ENCODE measurements at places on chromosomes 7 and 10. TPM values are rescaled to one million over a fixed set of nuclear protein-coding genes. Genes with fewer than 3 reads are reported as not detected.

DNA sequence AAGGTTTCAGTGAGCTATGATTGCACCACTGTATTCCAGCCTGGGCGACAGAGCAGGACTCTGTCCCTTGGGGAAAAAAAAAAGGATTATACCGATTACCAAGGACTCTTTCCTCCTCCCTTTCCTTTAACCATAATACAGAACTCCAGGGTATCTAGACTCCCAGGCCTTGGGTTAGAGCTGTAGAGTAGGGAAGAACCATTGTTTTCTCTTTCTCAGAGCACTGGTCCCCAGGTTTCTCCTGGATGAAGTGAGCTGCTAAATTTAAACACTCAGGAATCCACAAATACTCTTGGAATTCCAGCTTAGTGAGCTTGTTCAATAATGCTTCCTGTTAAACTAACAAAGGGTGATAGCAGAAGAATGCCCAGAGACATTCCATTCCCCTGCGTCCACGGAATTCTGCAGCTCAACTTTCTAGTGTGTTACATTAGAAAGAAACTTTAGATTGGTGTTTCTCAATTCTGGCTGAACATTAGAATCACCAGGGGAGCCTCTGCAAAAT is 14.6 kb upstream of the RPEL1 start:
- DNase-seq: no peak

DNA sequence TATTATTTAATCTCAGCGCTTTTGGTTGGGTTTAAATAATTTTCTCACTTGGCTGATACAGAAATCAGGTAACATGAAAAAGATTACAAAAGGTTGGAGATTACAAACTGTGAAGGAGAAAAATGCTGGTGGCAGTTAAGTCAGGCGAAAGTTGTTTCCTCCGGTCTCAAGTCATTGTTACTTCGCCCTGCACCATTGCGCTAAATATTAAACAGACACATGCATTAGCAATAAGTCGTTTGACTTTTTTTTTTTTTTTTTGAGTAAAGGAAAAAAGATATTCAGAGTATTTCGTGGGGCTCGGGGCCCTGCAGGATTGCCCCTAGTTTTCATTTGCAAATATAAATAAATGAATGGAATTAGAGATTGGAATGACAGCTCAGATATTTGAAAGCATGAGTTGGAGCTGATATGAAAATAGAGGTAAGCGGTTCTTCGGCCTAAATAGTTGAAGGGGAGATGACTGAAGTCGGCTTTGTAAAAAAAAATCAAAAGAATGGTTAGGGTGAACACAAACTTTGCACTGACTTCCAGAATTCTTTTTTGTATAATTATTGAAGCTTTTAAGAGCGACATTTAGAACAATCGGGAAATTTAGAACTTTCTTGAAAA is 914 bp downstream of the SDHAF3 start:
- DNase-seq: no peak

- DNase-seq: no peak
Measured at GRCh38 chr7:51706851-51707250, 390.2 kb upstream of the COBL start.

GRCh38 chr7:5334671-5335070 is 51.9 kb downstream of the SLC29A4 start:
- DNase-seq: no peak

DNA sequence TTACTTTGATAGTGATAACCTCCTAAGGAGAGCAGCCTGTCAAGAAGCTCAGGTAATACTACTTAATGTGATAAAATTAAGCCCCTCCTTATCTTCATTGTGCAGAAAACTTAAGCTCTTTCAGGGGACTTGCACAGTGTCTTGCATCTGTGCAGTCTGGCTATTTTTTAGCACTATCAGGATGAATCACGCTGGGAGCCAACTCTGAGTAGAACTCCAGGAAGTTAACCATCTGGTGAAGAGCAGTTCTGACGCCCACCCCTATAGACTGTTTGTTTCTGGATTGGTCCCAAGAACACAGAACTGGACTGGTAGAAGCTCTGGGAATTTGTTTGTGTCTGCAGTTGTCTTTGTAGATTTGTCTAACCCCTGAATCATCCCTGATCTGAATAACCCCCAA is 41.9 kb downstream of the AGK start:
- no peak for DNase-seq

GRCh38 chr7:73778801-73779389 is 8.8 kb upstream of the CLDN3 start:
- DNase-seq: peak; percentile 14

DNA sequence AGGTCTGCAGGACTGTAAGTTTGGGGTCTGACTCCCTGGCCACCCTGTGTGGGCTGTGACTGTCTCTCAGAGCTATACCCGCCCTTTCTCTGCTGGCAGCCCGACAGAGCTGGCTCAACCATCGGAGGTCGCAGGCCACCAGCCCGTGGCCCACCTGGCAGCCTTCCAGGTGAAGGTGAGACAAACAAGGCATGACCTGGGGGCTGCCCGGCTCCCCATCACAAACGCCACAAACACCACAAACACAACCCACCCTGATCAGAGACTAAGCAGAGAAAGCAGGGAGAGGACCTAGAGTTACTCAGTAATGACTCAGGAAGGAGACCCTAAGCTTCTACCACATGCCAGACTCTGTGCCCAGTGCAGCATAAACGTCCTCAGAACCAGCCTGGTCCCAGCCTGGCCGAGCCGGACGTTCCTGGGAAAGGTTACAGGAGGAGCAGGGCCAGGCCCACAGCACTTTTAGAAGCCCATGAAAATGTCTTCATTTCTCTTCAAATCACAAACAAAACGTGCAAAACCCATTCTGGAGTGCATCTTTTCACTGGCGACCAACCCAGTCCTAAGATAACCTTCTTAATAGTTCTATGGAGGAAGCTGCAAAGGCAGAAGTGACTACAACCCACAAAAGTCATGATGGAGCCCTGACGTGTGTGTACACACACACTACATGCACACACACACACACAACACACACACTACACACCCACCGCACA is 66.8 kb downstream of the MKI67 start:
- peak; percentile 59 for DNase-seq

DNA sequence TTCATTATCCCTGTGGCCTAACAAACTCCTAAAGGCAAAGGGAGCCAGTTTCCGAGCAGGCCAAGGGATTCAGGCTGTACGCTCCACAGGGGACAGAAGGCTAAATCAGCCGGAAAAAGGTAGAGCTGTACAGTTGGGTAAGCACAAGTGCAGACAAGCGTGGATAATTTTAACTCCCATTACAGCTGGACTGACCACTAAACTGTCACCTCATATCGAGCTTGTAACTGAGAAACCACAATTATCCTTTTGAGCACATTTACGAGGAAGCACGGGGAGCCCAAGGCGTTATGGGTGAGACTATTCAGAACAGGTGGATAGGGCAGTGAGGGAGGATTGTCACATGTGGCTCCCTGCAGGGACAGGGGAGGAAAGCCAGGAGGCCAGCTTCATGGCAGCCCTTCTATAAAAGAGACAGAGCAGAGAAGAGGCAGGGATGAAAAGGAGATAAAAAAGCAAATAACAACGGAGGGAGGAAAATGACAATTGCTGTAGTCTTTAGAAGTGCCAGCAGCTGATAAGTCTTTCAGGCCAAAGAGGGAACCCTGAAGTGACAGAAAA is 288.0 kb downstream of the FGFR2 start:
- DNase-seq: no peak

GRCh38 chr10:133458710-133459453 is 5.1 kb downstream of the SCART1 start:
- DNase-seq: no peak

GRCh38 chr7:33623267-33623666 is 282.1 kb upstream of the BMPER start:
- DNase-seq: no peak

DNA sequence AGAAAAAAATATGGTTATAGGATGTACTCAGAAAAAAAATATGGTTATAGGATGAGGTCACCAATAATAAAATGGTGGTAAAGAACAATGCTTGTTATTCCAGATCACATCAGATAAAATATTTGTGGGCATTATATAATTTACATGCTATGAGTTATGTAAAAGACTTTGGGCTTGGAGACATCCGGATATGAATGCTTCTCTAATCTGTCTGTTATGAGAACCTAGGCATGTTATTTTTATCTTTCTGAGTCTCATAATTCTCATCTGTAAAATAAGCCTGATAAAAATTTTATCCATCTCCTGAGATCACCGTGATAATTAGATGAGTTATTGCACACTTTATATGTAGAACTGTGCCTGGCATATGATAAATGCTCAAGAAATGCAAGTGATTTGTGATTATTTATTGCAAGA is 37.8 kb downstream of the DKK1 start:
- DNase-seq: no peak

DNA sequence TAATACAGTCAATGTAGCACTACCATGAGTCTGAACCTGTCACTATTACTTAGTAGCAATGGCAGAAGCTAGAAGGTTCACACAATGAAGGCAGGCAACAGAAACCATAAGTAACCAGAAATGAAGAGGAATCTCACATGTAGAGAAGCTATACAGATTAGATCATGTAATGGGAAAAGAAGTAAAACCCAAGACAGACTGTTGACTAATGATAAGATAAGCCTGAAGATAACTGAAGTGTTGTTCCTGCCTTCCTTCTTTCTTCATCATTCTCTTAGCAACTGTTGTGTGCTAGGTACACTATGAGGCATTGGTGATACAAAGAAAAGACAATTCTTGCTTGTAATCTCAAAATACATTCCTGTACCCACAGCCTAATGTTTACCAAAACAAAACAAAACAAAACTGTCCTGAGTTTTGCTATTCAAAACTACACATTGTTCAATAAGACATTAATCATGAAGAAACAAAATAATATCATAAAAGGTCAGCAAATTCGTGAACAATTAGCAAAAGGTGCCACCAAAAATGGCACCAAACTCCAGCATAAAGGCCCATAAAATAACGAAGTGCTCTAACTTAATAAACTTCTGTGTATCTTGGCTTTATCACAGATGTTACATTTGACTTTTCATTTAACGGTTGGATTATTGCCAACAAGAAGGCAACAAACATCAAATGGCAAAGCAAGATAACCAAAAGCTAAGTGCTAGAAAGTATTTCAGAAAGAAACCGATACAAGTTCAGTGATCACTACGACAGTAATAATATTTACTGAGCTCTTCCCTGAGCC is 27.1 kb downstream of the ZNF800 start:
- no peak for DNase-seq

GRCh38 chr7:36190447-36191291 is 37.6 kb downstream of the EEPD1 start:
- DNase-seq: no peak

- no peak for DNase-seq
Measured at GRCh38 chr10:121413951-121414350, 184.3 kb downstream of the FGFR2 start.

GRCh38 chr7:146129296-146129695 is 12.7 kb downstream of the CNTNAP2 start:
- DNase-seq: no peak

DNA sequence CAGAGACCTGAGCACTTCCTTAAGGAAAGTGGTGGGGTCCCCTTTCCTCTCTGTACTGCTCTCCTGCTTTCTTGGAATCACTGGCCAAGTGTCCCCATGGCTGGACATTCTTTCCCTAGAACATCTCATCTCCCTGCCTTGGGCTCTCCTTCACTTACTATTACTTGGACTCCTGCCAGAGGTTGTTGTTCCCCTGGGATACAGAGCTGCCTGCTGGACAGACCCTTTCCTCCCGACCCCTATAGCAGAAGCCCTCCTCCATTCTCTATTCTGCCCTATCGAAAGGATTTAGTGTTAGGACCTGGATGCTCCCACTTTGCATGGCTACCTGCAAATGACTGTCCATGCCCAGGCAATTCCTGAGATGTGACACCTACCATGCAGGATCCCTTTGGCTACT is 164.3 kb upstream of the PODXL start:
- DNase-seq: no peak

TAS2R3 gene
- total RNA-seq: 6.1 TPM

SHH gene
- total RNA-seq: 16.7 TPM

ZNRF2 gene
- total RNA-seq: 27.8 TPM

ACTA2 gene
- total RNA-seq: 573 TPM

LRRC18 gene
- not detected for total RNA-seq
